ENCODE measurements at places on chromosomes 7 and 10.
A peak's percentile ranks its signal among the peaks of the same experiment; 100 is the strongest.

DNA sequence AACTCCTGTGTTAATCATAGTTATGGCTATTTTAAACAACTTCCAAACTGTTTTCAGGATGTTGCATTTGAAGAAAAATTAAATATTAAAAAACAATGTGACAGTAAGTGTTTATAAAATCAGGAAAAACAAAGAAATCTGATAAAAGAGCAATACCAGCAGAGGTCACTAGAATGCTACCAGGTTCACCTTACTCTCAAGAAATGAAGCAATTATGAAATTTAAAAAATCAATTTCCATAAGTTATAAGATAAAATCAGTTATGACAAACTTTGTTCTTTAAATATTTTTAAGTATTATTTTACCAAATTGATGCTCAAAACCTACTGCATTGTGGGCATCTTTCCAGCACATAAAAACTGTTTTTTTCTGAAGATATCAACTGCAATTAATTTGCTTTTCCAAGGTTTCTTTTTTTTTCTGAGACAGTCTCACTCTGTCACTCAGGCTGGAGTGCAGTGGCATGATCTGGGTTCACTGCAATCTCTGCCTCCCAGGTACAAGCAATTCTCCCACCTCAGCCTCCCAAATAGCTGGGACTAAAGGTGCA, 50.7 kb upstream of the RHEB start:
- DNase-seq, result no peak
- no peaks in the 10 kb centered on the region for H3K36me3 ChIP-seq
- H3K4me1 ChIP-seq, result peaks cover 9% of the 10 kb centered on the region
- no peak overlapping the region for H3K4me3 ChIP-seq

- DNase-seq, result no peak
- H3K4me1 ChIP-seq, result no peaks in the 10 kb centered on the region
- no peak overlapping the region for H3K4me3 ChIP-seq
- H3K27ac ChIP-seq, result no peak overlapping the region
Measured at GRCh38 chr7:69907720-69908119, 309.4 kb downstream of the AUTS2 start.

DNA sequence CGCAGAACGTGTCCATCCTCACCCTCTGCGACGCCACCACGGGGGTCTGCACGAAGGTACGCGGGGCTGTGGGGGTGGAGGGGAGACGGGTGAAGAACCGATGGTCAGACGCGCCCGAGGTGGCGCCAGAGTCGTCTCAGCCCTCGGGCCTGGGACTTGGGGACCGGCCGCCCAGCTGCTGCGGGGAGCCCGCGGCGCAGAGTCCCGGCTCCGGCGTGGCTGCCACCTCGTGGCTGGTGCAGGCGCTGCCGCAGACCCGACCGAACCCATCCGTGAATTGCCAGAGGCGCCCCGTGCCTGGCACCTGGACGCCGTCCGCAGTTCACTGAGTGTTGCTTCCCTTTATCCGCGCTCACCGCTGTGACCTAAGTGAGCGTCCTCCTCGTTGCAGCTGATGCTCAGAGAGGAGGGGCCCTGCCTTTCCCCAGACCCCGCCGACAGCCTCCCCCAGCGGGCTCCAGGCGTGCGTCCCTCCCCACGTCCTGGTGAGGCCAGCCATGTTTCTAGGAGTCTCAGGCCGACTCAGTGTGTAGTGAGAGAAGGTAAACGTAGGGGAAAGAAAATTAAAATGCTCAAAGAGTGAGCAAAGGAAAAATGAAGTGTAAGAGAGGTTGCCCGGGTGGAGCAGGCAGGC, 208.7 kb downstream of the PAXIP1 start:
- H3K36me3 ChIP-seq, result no peaks in the 10 kb centered on the region
- DNase-seq, result no peak
- peaks cover 55% of the 10 kb centered on the region for H3K27me3 ChIP-seq
- no peak overlapping the region for H3K4me3 ChIP-seq
- H3K4me1 ChIP-seq, result no peaks in the 10 kb centered on the region

- no peaks in the 10 kb centered on the region for H3K36me3 ChIP-seq
- H3K4me3 ChIP-seq, result no peak overlapping the region
- no peaks in the 10 kb centered on the region for H3K27me3 ChIP-seq
- H3K4me1 ChIP-seq, result no peaks in the 10 kb centered on the region
Measured at GRCh38 chr10:77620731-77621130, 16.9 kb downstream of the KCNMA1 start.

DNA sequence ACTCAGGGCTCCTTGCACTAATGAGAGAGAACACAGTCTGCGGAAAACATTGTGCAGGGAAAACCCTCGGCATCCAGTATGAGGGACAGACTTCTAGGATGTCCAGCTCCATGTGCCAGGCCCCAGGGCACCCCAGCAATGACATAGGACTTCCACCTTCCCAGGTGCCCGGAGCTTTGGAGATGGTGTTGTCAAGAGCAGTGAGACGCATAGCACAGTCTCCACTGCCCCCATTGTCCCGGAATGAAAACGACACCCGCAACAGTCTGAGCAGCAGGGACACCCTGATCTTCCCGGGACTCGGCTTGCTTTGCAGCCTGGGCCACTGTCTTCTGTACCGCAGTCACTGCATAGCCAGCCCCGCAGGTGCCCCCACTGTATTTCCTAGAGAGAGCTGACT, 339.2 kb upstream of the ADARB2 start:
- no peak overlapping the region for H3K4me3 ChIP-seq
- no peaks in the 10 kb centered on the region for H3K4me1 ChIP-seq
- DNase-seq, result no peak
- no peaks in the 10 kb centered on the region for H3K27me3 ChIP-seq
- H3K27ac ChIP-seq, result no peak overlapping the region

DNA sequence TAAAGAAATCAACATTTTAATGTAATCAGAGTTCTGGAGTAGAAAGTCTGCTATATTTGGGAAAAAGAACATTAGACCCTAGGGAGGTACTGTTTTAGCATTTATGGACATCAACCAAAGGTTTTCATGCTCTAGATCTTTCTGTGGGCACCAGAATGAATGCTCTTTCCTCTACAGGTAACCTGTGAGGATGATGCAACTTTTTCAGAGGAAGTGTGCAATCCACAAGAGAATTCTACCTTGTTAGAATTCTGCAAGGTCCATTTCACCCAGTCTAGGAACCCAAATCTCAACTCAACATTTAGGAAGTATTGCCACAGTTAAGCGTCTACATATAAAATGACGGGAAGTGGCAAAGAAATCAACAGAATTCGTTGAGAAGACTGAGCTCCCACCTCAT, 139.9 kb upstream of the FAM171A1 start:
- DNase-seq, result no peak
- H3K4me3 ChIP-seq, result no peak overlapping the region
- no peaks in the 10 kb centered on the region for H3K36me3 ChIP-seq
- H3K4me1 ChIP-seq, result no peaks in the 10 kb centered on the region
- no peak overlapping the region for H3K27ac ChIP-seq

DNA sequence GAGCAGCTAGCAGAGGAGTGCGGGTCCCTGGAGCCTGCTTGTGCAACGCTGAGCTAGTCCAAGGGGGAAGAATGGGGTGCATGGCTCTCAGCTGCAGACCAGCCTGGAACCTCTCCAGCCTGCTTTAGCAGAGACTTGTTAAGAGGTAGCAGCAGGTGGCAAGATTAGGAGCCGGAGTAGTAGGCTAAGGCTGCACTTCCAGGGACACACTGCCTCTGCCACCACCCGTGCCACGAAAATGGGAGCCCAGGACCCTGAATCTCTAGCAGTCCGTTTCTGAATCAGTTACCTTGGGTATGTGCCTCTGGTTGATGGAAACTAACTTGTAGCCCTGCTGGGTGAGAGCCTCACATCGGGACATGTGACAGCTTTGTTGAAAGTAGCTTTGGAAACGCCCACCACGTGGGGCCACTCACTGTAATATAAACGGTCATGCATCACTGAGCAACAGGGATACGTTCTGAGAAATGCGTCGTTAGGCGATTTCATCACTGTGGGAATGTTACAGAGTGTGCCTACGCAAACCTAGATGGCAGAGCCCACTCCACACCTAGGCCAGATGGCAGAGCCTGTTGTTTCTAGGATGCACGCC, 25.9 kb downstream of the HTRA1 start:
- DNase-seq, result peak; percentile 34
- H3K27ac ChIP-seq, result peak overlapping the region; percentile 70
- peaks cover 45% of the 10 kb centered on the region for H3K4me1 ChIP-seq
- no peak overlapping the region for H3K4me3 ChIP-seq

DNA sequence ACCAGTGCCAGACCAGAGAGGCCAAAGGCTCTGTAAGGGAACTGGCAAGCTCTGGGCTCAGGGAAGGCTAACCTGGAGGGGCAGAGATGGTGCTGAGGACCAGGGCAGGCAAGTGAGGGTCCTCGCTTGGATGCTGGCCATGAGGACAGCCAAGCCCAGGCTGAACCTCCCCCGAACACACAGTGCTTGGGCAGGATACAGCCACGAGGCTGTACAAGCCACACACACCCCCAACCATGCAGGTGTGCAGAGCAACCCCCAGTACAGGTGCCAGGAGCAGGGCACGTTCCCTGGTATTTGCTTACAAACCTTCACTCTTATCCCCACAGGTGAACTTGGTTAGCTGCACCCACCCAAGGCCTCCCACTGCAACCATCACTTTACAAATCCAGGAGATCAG, 185.7 kb downstream of the GRID1 start:
- no peak for DNase-seq
- H3K27ac ChIP-seq, result no peak overlapping the region
- H3K27me3 ChIP-seq, result no peaks in the 10 kb centered on the region
- H3K4me1 ChIP-seq, result no peaks in the 10 kb centered on the region
- no peaks in the 10 kb centered on the region for H3K36me3 ChIP-seq
- H3K4me3 ChIP-seq, result no peak overlapping the region

DNA sequence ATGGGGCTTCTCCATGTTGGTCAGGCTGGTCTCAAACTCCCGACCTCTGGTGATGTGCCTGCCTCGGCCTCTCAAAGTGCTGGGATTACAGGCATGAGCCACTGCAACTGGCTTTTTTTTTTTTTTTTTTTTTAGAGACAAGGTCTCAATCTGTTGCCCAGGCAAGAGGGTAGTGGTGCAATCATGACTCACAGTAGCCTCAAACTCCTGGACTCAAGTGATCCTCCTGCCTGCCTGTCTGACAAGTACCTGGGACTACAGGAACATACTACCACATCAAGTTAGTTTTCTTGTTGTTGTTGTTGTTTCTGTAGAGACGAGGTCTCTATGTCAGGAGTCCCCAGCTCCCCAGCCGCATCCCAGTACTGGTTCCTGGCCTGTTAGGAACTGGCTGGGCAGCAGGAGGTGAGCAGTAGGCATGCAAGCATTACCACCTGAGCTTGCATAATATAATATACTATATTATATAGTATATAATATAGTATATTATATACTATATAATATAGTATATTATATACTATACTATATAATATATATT, 55.7 kb downstream of the TPK1 start:
- H3K4me1 ChIP-seq, result no peaks in the 10 kb centered on the region
- H3K4me3 ChIP-seq, result no peak overlapping the region

- no peaks in the 10 kb centered on the region for H3K27me3 ChIP-seq
- peaks cover 8% of the 10 kb centered on the region for H3K4me1 ChIP-seq
- H3K4me3 ChIP-seq, result no peak overlapping the region
- no peak overlapping the region for H3K27ac ChIP-seq
- H3K36me3 ChIP-seq, result no peaks in the 10 kb centered on the region
Measured at GRCh38 chr7:55107946-55108345, 89.1 kb downstream of the EGFR start.

- H3K4me1 ChIP-seq, result peaks cover 12% of the 10 kb centered on the region
- H3K27ac ChIP-seq, result no peak overlapping the region
Measured at GRCh38 chr7:90846192-90846591, 250.1 kb downstream of the CDK14 start.

DNA sequence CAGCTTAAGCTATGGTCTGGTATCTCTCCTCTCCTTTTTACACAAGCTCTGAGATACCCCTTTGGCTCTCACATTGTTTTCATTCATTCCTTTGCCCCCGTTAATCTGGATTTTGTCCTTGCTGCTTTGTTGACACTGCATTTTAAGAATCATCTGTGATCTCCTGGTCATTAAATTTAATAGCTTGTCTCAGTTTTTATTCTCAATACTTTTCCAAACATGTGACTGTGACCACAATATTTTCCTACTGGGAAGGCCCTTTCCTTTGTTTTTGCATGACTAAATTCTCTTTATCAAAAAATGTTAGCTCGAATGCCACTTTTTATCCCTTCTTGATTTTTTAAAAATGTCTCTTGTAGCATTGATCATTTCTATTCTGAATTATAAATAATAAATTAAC, 171.2 kb downstream of the SUGCT start:
- H3K4me1 ChIP-seq, result no peaks in the 10 kb centered on the region
- H3K27ac ChIP-seq, result no peak overlapping the region
- H3K27me3 ChIP-seq, result no peaks in the 10 kb centered on the region
- no peak for DNase-seq

DNA sequence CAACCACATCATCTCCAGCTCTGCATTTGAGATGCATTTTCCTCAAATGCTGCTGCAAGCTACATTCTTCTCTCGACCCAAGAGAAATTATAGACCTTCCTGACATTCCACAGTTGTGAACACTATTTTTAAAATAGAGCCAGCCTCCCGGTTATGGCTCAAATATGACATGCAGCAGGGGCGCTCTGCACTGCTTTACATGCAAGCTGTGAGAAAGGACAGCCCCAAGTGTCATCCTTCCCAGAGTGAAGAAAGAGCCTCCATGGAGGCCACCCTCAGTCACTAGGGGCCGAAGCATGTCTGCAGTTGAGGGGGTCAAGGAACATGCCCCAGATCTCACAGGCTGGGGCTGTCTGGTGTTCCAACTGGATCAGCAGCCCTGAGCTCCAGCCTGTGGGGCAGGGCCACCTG, 63.9 kb upstream of the CHST15 start:
- peaks cover 8% of the 10 kb centered on the region for H3K27me3 ChIP-seq
- no peak for DNase-seq
- peaks cover 38% of the 10 kb centered on the region for H3K4me1 ChIP-seq
- no peak overlapping the region for H3K4me3 ChIP-seq

- H3K27ac ChIP-seq, result no peak overlapping the region
- H3K27me3 ChIP-seq, result no peaks in the 10 kb centered on the region
- H3K4me1 ChIP-seq, result no peaks in the 10 kb centered on the region
Measured at GRCh38 chr10:114933588-114933987, 4.4 kb upstream of the TRUB1 start.

GRCh38 chr10:73509695-73510094, 13.9 kb upstream of the PPP3CB start:
- H3K4me1 ChIP-seq, result no peaks in the 10 kb centered on the region
- no peak for DNase-seq
- no peak overlapping the region for H3K27ac ChIP-seq
- no peak overlapping the region for H3K4me3 ChIP-seq
- H3K36me3 ChIP-seq, result peaks cover 34% of the 10 kb centered on the region

DNA sequence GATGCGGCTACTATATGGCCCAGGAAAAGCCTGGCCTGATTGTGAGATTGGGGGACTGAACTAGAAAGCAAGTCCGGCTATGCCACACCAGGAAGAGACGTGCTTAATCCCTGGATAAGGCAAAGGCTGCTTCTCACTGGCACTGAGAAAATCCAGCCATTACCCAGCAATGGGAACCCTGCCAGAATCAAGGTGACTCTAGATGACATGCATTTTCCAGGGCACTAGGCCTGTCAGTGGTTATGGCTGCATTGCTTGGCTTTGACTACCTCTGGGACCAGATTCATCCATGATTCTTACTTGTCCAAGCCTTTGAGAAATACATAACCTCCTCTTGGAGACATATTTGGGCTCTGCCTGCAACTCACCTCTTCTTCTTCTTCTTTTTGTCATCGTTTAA, 317.2 kb downstream of the GRID1 start:
- H3K4me1 ChIP-seq, result peaks cover 11% of the 10 kb centered on the region
- H3K27me3 ChIP-seq, result no peaks in the 10 kb centered on the region
- H3K4me3 ChIP-seq, result no peak overlapping the region
- H3K36me3 ChIP-seq, result no peaks in the 10 kb centered on the region
- H3K27ac ChIP-seq, result no peak overlapping the region

All from heart left ventricle (tissue), 16 donors.